Left ventricle myocardium inferior (tissue), 1 donor: ENCODE measurements at places on chromosomes 1 and 21. TPM values are rescaled to one million over a fixed set of nuclear protein-coding genes. Genes with fewer than 3 reads are reported as not detected.

Gene FBXO2
- total RNA-seq, result 1.9 TPM

Gene MX2
- 5.4 TPM for total RNA-seq

Gene HES3
- not detected for total RNA-seq

Gene UBE2U
- 0.85 TPM for total RNA-seq

DNA sequence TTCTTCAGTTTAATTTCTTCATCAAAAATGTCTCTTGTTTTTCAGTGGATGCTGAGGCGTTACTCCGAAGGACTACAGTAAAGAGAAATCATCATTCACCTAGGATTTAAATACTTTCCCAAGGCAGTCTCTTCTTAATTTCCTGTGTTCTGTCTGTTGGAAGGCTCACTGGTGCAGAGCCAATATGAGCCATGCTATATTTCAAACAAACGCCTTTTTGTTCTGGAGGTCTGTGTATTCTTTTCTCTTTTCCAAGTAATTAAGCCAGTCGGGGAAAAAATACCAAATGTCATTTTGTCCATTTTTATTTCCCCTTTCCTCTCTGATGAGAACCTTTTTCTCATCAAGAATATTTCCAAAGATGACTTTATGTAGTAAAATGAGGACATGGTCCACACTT lies 206.5 kb downstream of the RWDD3 start:
- DNase-seq, result no peak

GRCh38 chr21:42336054-42336453 lies 14.7 kb downstream of the TFF2 start:
- DNase-seq, result no peak

DNA sequence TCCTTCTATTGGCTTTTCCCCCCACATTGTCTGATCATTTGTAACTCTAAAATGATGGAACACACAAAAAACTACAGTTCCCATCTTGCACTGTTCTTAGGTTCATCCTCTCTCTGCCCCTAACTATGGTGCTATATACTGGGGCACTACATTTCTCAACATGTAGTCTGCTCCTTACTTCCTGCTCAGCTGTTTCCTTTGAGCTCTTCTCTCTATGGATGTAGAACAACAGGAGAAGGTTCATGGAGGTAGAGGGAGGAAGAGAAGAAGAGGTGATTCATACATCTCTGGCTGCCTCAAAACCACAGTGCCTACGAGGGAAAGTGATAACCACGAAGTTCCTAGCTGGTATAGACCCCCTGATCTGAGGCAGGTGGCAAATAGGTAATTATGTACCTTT lies 7.0 kb upstream of the C1orf146 start:
- no peak for DNase-seq

DNA sequence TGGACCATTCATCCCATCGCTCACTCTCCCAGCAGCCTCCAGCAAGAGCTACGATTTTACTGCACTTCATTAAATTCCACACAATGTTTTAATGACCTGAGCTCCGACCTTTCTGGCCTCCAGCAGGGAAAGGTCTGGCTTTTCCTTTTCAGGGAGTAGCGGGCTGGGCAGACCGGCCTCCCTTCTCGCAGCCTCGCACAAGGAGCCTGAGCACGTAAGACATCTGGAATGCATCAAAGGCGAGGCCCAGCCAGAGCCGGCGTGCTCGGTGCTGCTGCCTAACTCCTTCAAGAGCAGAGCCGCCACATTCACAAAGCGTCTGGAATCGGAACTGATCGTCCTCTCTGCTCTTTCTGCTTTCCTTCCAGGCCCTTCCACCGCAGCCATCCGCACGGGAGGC lies 32.5 kb upstream of the FHAD1 start:
- DNase-seq, result peak; percentile 23

DNA sequence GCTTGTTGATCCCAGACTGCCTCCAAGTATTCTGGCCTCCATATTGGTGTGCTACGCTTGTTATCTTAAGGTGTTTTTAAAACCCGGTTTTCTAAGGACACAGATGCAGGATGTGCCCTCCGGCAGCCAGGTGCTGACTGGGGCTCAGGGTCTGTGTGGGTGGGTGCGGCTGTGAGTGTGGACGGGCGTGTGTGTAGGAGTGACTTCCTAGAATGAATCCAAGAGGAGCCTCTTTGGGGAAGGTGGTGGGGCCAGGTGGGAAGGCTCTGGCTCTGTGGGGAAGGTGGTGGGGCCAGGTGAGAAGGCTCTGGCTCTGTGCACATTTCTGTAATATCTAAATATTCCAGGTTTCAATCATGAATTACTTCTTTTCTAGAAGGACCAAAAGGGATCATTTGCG lies 12.8 kb upstream of the TSPEAR start:
- no peak for DNase-seq

DNA sequence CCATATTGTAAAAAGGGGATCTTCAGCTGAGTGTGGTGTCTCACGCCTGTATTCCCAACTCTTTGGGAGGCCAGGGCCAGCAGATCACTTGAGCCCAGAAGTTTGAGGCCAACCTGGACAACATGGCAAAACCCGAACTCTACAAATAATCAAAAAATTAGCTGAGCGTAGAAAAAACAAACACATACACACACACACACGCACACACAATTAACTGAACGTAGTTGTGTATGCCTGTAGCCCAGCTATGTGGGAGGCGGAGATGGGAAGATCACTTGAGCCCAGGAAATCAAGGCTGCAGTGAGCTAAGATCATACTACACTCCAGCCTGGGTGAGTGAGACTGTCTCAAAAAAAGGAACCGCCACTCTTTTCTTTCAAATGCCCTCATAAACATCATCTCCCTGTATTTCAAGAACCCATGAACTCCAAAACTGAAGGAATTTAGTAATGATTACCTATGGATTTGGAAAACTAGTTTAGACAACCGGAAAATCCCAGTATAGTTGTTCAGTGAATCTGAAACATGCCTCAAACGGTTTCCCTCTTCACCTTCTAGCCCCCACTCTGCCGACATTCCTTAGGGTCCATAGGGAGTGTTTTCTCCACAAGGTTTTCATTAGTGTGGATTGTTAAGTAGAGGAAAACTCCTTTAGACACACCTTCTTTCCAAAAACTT lies 4.5 kb downstream of the TXNIP start:
- no peak for DNase-seq

- DNase-seq, result no peak
Observed at GRCh38 chr1:43276673-43277072, 6.9 kb downstream of the TMEM125 start.

GRCh38 chr1:109631513-109632505 lies 12.2 kb downstream of the AMPD2 start:
- no peak for DNase-seq
